ENCODE measurements at places on chromosomes 12 and 14. TPM values are rescaled to one million over a fixed set of nuclear protein-coding genes. Genes with fewer than 3 reads are reported as not detected.

Gene ACSS3
- 32.1 TPM for total RNA-seq

Gene SLC6A12
- total RNA-seq = 91.0 TPM

Gene NKX2-8
- total RNA-seq = 0.11 TPM

Gene FOXA1
- 2.7 TPM for total RNA-seq

Gene FZD10
- total RNA-seq = 9.9 TPM

Gene FBLN5
- total RNA-seq = 37.2 TPM

Gene SERPINA9
- total RNA-seq = not detected

Gene AVPR1A
- 10.0 TPM for total RNA-seq

Gene TMTC3
- 46.5 TPM for total RNA-seq

Gene COQ10A
- total RNA-seq = 19.0 TPM

Gene NUAK1
- 20.1 TPM for total RNA-seq

Gene ARF3
- total RNA-seq = 74.6 TPM

Gene SLC39A2
- total RNA-seq = not detected

Gene BIN2
- total RNA-seq = 5.6 TPM

Gene CLECL1
- total RNA-seq = 0.28 TPM
